NCI-H524 (cell line): ENCODE measurements at places on chromosomes 3 and 15.

GRCh38 chr3:71177375-71177774, 406.2 kb downstream of the FOXP1 start:
- peak; percentile 26 for DNase-seq

- DNase-seq = no peak
Measured at GRCh38 chr3:152051501-152052404, 178.3 kb downstream of the SUCNR1 start.

GRCh38 chr3:57810471-57811137, 54.5 kb downstream of the SLMAP start:
- DNase-seq = no peak

DNA sequence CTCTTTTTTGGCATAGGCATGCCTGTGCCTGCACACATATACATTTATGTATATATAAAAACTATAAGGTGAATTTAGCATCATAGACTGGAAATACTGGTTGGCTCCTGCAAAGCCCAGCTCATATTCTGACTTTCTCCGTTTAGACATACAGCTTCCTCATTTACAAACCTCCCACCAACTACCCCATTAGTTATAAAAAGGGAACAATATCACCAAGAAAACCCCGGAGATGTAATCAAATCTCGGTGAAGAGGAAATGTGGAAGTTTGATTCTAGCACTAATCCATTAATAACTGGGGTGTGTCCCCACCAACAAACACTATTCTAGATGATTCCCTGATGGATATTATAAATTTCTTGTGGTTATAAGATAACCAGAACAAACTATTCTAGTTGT, 517.7 kb upstream of the TBL1XR1 start:
- no peak for DNase-seq

- no peak for DNase-seq
Measured at GRCh38 chr15:47516558-47516957, 200.7 kb upstream of the SEMA6D start.

DNA sequence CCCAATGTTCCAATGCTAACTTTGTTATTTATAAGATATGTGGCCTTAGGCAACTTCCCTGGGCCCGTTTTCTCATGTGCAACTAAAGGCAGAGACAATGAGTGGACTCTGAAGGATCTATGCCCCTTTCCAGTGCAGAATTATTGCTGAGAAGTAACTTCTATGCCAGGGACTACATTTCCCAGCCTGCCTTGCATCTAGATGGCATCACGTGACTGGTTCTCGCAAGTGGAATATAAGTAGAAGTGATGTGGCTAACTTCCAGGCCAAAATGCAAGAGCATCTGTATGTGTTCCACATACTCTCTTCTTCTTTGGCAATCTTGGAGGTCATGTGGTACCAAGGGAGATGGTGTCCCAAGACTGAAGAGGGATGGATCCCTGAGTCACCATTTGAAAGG, 674.4 kb downstream of the NTRK3 start:
- no peak for DNase-seq

- DNase-seq = peak; percentile 51
Measured at GRCh38 chr3:124118397-124118796, 126.5 kb upstream of the ROPN1 start.

DNA sequence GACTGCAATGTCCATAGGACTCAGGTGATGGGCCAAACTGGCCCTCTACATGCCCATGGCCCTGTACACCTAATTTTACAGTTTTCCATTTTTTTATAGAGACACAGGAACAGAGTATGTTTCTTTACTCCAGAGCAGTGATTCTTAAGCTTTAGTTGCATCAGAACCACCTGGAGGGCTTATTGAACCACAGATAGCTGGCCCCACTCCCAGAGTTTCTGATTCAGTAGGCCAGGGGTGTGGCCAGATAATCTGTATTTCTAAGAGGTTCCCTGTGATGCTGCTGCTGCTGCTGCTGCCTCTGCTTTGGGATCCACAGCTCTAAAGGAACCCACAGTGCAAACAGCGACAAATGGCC, 5.1 kb downstream of the RBP1 start:
- peak; percentile 94 for DNase-seq

DNA sequence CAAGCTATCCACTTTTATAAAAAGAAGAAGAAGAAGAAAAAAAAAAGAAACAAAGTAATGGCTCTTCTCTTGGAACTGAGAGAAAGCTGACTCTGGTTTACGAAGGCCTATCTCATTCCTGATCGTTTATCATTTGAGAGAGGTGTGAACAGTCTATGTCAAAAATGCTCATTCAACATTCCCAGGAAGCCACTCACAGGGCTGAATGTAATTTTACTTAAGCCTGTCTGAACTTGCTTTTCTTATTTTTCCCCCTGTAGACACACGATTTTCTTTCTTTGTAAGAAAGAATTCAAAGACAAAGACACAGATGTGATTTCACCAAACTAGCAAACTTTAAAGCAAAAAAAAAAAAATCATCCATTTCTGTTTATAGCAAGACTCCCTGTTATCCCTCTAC, 805.8 kb downstream of the FHIT start:
- no peak for DNase-seq

- DNase-seq = no peak
Measured at GRCh38 chr3:44439499-44440295, 37.8 kb downstream of the ZNF445 start.

GRCh38 chr3:48301800-48302166, 31.7 kb downstream of the SPINK8 start:
- no peak for DNase-seq

DNA sequence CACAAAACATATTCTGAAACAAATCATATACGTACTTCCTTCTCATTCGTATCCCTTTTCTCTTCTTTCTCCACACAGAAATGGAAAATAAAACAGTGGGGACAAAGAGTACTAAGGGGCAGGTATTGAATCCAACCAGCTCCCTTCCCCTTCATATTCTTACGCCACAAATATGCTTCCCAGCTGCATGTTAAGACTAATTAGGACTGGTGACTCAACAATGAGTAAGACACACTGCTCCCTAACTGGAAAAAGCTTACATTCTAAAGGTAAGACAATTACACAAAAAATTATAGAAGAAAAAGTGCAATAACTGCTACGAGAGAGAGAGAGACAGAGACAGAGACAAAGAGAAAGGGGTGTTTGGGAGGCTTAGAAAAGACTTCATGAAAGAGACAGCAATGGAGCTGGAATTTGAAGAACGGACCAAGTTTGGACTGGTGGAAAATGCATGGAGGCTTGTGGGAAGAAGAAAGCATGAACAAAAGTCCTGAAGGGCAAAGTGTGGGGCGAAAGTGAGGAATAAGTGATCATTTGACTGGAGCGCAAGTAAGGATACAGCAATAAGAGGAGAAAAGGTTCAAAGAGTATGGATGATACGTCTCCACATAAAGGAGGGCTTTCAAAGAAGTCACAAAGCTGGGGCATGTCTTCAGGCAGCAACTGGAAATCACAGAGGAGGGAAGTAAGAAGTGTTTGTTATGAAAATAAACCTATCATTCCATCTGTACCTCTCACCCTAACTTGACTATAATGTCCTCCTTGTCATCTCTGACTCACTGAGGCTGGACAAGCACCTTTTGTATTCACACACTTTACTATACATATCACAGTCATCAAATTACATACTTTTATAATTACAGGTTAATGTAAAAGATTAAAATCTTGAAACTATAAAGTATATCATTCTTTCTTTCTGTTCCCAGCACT, 49.2 kb downstream of the RYK start:
- DNase-seq = no peak

GRCh38 chr3:35448681-35449080, 190.6 kb upstream of the ARPP21 start:
- DNase-seq = no peak

DNA sequence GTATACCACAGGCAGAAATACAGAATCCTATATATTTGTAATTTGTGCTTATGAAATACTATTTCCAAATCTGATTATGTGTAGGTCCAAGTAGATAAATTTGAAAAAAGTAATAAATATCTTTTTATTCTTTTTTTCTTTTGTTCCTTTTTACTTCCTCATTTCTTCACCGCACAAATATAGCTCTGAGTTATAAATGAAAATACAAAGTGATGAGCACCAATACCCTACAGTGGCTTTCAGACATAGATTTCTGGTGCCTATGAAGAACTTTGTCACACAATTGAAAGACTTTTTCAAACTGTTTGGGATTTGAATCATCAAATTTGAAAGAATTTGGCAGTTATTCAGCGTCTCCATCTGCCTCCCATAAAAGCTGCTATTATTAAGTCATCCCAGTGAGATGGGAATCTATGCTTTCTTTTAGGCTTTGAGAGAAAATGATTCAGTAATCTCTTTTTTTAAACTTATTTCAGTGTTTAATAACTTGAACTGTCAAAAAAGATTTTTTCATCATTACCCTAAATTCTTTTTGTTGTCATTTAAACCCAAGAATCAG, 363.6 kb upstream of the GOLIM4 start:
- DNase-seq = no peak

DNA sequence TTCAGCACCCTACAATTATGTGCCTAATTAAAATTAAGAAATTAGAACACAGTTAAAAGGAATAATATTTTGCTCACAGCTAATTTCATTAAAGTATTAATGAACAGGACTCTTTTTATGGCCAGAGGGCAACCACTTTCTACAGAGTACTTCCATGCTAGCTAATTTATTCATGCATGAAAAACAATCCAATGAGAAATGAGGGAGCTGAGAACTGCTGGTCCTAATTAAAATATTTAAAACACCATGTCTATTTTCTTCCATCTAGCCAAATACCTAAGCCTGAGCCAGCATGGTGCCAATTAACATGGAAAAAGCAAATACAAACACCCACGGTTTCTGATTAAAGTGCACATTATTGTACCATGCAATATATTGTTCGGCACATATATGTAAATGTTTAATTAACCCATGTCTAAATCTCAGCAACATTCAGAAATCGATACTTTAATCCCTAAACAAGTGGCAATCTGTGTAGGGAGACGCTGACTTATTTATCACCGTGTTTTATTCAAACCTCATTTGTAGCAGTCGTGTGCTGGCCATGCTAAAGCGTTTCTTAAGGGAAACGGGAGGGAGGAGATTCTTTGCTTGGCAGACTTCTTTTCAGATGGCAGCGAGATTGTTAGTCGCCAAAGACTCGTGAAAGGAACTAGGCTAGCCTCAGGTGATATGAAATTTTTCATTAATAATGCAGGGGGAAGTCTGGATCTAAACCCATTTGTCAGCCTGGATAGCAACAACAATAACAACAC, 193.5 kb downstream of the ANXA2 start:
- peak; percentile 44 for DNase-seq

DNA sequence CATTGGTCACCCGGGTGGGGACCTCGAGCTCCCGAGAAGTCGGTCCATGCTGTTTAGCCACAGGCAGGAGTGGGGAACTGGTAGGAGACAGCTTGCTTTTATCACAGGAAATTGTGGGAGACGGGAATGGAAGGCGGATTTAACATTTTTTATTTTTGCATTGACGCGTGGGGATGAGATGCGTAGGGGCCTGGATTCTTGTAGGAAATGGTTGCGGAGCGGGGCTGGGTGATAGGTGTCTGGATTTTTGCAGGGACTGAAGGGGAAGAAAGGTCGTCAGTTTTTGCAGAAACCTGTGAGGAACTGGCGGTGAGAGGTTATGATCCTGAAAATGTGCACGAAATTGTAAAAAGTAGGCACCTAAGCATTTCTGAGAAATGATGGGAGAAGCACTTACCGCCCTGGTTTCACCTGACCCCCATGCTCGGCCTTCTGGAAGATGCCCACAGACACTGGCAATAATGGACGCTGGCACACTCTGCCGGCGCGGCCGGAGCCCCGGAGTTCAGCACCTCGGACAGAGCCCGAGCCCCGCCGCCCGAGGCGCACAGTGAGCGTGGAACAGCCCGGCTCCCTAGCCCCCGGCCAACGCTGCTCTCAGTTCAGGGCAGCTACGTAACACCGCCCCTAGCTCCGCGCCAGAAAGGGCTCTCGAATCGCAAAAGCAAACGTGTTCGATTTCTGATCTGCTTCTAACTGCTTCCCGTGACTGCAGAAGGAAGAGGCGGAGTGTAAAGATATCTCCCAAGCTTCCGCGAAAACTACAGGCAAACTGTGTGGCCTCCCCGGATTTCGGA, 928 bp downstream of the ANKRD34C start:
- no peak for DNase-seq
